ENCODE measurements at places on chromosomes 3 and 15.

DNA sequence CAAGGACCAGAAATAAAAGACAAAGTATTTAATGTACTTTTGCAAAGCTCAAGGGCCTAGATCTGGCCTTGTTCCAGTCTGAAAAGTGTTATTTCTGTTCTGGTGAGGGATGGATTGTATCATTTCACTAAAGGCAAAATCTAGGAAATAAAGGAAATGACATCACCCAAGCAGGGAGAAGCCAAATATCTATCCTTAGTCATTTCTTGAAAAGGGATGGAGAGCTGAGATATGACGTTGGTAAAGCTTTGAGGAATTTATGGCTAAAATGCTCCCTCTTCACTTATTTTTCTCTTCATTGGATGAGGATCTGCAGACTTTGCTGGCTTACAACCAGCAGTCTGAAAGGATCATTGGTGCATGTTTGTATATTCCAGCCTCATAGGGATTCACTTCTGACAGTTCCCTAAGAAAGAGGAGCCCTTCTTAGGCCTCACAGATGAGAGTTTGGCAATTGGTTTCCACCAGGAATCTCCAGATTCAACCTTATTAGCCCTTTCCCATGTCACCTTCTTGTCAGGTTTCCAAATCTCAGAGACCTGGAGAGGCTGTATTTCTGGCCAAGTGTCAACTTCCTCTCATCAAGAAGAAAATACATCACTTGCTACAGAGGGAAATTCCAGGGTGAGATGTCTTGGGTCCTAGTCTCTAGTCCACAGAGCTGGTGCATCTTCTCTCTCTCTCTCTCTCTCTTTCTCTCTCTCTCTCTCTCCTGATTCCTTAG is 93.7 kb upstream of the BOC start:
- peak; percentile 21 for DNase-seq

GRCh38 chr3:159480046-159480445 is 508.6 kb upstream of the IL12A start:
- DNase-seq = no peak

- no peak for DNase-seq
Measured at GRCh38 chr3:4738737-4739274, 240.4 kb upstream of the BHLHE40 start.

DNA sequence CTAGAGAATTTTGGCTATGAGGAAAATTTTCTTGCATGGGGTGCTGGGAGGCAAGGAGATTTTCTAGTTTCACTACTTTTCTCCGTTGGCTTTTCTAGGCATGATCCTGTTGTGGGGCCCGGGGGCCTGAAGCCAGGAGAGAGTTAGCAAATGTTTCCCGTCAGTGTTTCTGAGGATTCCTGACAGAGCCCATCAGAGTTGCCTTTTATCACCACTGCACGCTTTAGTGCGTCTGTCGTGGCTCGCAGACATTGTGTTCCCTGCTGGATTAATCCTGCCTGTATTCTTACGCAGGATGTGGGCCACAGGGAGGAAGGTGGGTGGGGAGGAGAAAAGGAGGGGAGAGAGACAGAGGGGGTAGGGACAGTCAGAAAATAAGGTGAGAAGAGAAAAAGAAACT is 18.1 kb upstream of the BOC start:
- peak; percentile 53 for DNase-seq

- peak; percentile 82 for DNase-seq
Measured at GRCh38 chr3:149494022-149494758, 19.7 kb downstream of the TM4SF4 start.

- no peak for DNase-seq
Measured at GRCh38 chr15:89075101-89075640, 13.1 kb upstream of the ABHD2 start.

DNA sequence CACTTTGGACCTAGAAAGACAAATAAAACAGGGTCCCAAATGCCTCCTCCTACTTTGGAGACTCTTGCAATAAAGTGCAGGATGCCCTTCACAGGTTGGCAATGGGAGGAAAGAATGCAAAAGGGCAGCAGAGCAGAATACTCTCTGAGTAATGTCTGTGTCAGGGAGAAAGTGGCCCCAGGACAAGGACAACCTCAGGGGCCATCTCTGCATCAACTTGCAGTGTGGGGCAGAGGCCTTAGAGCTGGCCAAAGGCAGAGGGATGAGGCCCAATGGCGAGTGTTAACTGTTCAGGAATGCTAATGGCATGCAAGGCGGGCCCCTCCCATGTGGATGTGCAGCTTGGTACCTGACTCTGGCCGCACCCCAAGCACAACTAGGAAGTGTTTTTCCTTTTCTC is 8.4 kb downstream of the UPK1B start:
- peak; percentile 66 for DNase-seq

DNA sequence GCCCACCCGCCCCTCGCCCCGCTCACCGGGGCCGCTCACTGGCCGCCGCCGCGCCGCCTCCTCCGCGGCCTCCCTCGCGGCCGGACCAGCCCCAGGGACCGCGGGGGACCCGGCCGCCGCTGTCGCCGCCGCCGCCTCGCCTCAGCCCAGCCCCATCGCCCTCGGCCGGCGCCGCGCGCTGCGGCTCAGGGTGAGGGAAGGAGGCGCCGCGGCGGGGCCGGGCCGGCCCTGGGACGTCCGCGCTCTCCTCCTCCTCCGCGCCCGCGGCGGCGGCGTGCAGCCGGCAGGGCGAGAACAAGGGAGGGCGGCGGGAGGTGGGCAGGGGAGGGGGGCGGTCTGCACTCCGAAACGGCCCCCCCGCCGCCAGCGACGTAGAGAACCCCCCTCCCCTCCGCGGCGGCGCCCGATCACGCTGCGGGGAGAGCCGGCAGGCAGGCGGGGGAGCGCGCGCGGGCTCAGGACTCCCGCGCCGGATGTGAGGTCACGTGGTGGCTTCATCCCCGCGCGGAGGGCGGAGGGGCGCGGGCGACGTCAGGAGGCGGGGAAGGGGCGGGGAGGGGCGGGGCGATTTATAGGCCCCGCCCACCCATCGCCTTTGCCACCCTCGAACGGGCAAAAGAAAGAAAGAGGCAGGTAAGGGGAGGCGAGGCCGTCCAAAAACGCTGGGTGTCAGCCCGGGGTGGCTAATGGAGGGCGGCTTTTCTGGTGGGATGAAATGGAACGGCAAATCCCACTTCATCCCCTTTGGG is at the start of gene ATP13A3:
Gene ATP13A3 (minus strand): TSS at position 463 of the 749 bp plus-strand sequence. CDS start 24,812 bp downstream, outside the sequence.
- DNase-seq = peak; percentile 97

DNA sequence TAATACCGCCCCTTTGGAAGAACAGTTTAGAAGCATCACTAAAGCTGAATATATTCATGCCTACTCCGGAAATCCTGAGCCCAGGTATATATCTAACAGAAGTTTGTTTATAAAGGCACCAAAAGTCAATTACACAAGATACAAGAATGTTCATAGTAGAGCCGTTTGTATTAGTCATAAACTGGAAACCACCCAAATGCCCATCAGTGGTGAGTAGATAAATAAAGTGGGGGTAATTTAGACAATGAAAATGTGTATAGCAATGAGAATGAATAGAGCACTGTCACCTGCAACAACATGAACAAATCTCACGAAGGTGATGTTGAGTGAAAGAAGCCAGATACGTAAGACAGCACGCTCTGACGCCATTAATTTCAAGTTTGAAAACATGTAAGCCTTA is 68.3 kb upstream of the GLCE start:
- no peak for DNase-seq

All from hepatocyte (in vitro differentiated cells).